ENCODE measurements at places on chromosomes 6 and 20.

GRCh38 chr6:134009876-134010275, 42.5 kb downstream of the SLC2A12 start:
- no peak for DNase-seq

GRCh38 chr6:55049866-55050265, 124.4 kb upstream of the HCRTR2 start:
- no peak for DNase-seq

DNA sequence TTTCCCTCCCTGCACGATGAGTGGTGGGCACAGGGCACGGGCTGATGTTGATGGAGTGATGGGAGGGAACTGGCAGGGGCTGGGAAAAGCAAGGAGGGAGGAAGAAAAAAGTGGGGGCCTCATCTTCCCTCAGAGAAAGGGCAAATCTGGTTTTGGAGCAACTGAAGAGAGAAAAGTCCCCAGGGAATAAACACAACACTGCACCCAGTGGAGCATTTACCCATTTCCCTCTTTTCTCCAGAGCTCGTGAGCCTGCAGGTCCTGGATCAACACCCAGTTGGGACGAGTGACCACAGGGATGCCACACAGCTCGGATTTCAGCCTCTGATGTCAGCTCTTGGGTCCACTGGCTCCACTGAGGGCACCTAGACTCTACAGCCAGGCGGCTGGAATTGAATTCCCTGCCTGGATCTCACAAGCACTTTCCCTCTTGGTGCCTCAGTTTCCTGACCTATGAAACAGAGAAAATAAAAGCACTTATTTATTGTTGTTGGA, 11.4 kb downstream of the MICA start:
- DNase-seq = no peak

DNA sequence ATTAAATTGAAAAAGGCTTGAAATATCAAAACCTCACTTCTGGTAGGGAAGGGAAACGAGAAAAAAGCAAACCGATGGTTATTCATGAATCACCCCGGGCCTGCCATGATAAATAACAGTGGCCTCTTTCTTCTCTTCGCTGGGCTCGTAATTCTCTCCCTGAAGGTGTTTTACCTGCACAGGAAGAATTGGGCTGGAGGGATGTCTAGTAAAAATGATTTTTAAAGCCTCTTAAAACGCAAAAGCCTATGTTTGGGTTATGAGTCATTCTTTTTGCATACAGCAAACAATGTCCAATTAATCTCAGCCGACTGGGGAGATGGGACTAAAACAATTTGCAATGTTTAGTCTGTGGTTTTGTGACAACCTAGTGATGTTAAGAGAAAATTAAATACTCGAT, 16.8 kb downstream of the LINC00237 start:
- no peak for DNase-seq

DNA sequence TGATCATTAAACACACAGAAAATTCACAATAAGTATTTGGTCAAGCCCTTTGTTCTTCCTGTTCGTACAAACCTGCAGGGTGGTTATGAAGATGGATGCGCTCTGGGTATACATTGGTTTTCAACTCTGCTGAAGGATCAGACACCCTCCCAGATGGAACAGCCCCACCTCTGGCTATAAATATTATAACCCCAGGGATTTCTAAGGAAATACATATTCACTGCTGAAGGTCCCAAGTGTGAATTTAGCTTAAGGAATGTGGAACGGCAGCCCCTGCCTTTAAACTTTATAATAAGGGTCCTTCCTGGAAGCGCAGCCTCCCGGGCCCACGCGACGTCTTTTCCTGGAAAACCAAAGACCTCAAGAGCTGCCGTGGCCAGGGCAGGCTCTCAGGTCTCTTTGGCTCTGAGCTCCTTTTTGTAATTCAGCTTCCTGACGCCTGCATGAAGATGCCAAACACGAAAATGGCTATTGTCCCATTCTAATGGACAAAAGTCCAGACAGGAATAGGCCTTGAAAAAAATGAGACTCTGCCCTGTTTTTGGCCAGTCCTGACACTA, 172.4 kb upstream of the SSTR4 start:
- no peak for DNase-seq

DNA sequence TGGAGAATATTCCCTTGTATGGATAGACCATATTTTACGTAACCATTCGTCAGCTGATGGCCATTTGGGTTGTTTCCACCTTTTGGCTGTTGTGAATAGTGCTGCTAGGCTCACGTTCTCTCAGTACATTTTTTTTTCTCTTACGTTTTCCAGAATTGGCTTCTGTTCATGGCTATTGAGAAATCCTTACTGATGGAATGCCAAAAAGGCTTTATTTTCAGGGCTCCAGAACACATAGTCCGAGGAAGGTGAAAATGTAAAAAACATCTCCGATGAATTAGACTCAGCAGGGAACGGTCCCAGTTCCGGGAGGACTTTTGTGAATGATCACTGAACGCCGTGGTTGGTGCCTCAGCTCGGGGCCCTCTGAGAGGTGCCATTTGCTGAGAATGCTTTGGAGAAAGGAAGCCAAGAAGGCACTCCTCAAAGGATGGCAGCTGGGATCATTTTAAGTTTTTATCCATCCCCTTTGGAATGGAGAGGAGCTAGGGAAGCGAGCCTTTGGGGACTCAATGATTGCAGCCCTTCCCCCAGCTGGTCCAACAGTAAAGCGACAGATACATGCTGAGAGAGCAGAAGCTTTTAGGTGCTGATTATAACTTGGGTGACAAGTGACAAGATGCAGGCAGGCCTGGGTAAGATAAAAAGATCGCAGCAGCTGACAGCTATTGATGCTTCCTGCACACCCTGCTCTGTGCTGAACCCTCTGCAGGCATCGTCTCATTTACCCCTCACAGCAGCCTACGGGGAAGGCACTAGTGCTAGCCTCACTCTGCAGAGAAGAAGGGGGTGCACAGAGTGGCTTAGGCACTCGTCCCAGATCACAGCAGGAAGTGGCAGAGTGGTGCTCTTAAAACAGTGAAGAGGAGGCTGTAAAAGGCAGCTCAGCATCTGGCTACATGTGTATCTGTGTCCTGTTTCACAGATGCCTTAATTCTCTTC, 133.4 kb upstream of the KCNG1 start:
- DNase-seq = no peak

- DNase-seq = no peak
Observed at GRCh38 chr6:159853754-159854153, 37.0 kb upstream of the MAS1 start.

DNA sequence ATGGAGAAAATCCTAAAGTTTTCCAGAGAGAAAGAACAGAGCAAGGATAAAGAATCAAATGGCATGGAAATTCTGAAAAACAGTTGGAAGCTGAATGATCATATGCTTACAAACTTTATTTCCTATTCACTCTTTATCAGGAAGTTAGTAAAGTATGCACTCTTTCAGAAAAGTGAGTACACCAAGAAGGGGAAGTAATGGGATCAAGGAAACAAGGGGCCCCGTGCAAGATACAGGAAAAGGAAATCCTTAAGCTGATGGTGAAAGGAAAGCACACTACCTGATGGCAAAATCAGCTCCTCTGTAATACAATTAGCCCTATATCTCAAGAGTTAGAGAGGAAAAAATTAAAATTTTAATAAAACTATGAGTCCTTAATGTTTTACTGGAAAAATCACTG, 14.0 kb downstream of the CALHM6 start:
- no peak for DNase-seq

DNA sequence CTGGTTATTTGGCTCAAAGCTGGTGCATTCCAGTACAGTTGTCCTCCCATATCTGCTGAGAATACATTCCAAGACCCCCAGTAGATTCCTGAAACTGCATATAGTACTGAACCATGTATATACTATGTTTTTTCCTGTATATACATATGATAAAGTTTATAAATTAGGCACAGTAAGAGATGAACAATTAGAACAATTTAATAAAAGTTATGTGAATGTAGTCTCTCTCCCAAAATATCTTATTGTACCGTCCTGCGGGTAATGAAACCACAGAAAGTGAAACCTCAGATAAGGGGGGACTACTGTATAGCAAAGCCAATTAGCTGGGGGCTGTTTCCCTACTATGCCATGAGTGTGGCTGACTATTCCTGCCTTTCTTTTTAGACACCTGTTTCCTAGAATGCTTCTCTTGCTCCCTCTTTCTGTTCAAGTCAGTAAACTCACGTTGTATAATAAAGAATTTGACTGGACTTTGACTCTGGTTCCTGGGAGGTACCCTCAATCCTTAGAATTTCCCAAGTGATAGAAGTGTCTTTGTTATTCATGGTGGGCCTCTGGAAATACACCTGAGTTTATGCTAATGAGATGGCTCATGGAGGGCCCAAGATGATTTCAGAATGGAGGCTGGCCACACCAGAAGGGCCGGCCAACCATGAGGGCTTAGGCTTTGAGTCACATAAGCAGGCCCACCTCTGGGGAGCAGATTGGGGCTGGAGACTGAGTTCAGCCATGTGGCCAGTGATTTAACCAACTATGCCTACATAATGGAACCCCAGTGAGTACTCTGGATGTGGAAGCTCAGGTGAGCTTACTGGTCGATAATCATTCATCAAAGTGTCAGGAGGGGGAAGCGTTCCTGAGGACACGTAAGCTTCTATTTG, 689 bp upstream of the BLOC1S5 start:
- no peak for DNase-seq

GRCh38 chr6:12174878-12175277, 115.3 kb upstream of the EDN1 start:
- no peak for DNase-seq

DNA sequence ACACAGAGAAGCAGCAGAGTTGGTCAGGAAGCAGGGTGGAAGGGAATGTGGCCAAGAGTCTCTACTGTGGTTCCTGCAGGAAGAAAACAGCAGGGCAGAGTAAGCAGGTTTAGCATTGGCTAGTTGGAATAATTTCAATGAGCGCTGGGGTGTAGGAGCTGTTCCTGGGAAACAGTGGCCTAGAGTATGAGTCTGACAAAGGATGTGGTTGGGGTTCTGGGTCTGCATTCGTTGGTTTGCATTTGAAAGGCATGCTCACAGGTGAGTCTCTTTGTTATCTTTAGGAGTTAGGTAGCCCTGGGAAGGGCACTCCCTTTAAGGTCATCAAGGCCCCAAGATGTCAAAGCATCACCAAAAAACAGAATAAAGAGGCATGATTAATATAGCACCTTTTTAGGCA, 911.6 kb upstream of the SLC35B3 start:
- no peak for DNase-seq

GRCh38 chr6:33205191-33206026, 954 bp downstream of the HSD17B8 start:
- DNase-seq = peak; percentile 47

DNA sequence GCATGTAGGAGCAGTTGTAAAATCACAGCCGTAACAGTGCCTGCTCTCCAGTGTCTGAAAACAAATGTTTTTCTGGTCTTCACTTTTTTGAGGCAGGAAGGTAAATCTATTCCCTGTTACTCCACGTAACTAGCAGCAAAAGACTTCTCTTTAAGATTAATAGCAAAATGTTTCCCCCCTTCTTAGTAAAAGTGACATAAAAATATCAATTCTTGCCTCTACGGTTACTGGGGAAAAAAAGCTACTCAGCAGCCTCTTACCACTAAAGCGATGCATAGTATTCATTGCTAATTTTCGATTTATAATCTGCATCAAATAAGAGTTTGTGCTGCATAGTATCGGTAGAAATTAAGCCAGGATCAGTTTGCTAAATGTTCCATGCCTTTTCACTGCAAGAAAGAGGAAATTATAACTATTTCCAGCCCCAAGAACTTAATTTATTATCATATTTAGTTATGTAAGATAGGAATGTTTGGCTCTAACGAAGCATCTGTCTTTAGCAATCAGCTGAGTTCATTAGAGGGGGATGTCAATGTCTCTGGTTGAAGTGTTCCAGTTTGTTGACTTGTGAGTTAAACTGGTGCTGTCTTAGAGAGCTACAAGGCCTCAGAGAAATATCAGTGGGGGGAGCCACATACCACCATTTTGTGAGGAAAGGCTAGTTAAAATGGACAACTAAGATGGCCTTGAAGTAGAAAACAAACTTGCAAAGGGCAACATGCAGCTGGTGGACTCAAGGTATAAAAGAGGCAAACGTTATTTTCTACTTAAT, 617 bp upstream of the TSPYL1 start:
- DNase-seq = no peak

DNA sequence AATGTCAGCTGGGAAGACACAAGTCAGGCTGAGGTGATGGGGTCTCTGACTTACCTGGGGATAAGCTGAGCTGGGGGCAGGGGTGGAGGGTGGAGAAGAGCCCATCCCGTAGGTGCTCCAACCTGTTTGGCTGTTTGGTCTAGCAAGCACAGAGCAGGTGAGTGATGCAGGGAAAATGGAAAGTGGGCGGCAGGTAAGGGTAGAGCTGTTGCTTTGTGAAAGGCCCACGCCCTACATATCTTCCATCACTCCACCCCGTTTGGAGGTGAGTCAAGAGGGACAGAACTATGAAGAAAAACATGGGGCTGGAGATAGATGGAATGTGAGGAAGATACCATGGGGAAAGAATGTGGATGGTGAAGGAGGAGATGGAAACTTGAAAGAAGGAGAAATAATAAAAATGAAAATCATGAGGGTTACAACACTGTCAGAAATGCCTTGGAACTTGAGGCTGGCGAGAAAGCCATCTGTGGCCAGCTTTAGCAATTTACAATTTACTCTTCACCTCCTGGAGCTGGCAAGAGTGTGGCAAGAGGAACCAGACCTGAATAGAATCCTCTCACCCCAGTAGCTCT, 1.3 kb downstream of the LY6G6C start:
- no peak for DNase-seq

- DNase-seq = no peak
Observed at GRCh38 chr6:26329763-26330511, 35.1 kb upstream of the BTN3A2 start.

- no peak for DNase-seq
Observed at GRCh38 chr6:135030056-135030473, 24.6 kb downstream of the HBS1L start.

GRCh38 chr6:41093729-41094128, 21.0 kb downstream of the NFYA start:
- DNase-seq = no peak

DNA sequence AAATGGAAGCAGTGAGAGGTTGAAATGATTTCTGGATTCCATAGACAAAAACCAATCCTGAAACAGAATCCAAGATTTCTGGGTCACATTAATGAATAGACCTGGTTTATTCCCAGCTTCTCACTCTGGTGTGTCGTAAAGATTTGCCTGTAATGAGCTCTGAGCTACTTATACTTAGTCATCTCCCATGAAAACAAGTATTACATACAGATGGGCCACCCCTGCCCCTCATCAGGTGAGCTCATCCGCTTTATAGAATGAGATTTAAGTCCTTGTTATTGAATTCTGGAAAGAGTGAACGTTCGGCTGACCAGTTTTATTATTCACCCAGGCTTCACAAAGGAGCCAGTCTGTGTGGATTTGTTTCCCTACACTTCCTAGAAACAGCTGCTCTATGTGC, 47.1 kb upstream of the TMEM181 start:
- no peak for DNase-seq

Measured in HTR-8/SVneo (cell line).